ENCODE measurements at places on chromosomes 4 and X.

GRCh38 chrX:98646351-98646750 is 1762.6 kb downstream of the RPA4 start:
- DNase-seq, result no peak

- DNase-seq, result no peak
Measured at GRCh38 chr4:174397366-174398155, 113.8 kb downstream of the CEP44 start.

DNA sequence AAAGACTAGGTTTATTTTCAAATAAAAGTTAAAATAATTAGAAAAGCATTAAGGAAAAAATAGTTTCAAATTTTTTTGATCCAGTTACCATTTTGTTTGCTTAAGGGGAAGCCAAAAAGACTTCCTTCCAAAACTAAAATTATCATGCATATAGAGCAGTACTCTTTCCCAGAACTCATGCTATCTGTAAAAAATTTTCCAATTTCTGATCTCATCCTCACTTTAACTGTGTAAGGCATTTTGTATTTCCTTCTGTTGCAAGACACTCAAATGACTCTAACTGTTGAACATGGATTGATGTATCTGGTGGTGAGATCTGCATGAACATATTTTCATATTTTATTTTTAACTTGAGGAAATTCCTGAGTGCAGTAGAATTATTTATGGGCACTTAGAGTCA is 150.1 kb downstream of the ADAM29 start:
- no peak for DNase-seq

DNA sequence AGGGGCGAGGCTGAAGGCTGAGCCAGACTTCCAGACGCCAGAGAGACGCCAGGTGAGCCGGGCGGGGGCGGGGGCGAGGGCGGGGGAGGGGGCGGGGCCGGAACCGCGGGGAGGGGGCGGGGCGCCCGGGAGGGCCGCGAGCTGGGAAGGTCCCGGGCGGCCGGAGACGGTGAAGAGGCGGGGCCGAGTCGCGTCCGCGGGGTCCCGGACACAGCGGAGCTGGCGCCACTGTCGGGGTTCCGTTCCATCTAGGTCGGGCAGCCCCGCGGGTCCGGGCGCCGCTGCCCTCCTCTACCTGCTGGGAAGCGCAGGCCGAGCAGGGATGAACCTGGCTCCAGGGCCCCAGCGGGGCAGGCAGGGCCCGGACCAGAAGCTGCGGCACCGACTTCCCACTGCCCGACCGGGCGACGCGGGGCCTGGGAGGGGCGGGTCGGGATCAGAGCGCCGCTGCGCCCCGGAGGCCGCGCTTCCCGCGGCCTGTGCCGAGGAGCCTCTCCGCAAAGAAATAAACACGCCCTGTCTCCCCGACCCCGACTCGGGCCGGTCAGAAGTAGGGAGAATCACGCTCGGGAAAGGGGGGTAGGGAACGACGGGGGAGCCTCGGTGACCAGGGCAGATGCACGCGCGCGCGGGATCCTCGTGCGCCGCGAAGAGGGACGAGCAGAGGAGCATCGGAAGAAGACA is 10.6 kb downstream of the HMX1 start:
- DNase-seq, result peak; percentile 86

GRCh38 chr4:165328101-165328425 is 594 bp downstream of the MSMO1 start:
- DNase-seq, result no peak

DNA sequence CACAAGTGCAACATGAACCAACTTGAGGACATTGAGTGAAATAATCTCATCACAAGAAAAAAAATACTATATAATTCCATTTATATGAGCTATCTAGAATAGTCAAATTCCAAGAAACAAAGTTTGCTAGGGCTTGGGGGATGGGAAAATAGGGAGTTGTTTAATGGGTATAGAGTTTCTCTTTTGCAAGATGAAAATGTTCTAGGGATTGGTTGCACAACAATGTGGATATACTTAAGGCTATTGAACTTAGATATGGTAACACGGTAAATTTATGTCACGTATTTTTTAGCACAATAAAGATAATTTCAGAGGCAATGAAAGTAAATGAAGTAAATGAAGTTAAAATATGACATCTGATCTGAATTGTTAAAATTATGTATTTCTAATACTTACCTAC is 7.9 kb downstream of the MFSD8 start:
- no peak for DNase-seq

GRCh38 chr4:26905172-26905571 is 44.5 kb downstream of the STIM2 start:
- no peak for DNase-seq

GRCh38 chrX:150167482-150168324 is 195.4 kb upstream of the MAMLD1 start:
- no peak for DNase-seq

DNA sequence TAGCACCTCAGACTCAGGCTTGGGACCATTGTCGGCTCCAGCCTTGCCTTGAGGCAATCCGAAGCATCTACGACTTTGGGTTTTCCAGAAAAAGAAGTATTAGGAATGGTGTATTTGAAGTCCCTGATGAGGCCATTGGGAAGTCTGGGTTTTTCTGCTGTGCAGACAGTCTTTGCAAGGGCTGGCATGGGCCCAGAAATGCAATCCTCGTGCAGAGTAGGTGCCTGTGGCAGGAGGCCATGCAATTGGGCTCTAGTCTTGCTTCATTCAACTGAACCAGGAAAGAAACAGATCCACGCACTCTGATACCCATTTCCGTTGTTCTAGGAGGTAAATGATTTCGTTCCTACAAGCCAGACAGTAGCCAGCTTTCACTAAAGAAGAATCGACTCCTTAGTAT is 12.4 kb downstream of the ZFP92 start:
- no peak for DNase-seq

DNA sequence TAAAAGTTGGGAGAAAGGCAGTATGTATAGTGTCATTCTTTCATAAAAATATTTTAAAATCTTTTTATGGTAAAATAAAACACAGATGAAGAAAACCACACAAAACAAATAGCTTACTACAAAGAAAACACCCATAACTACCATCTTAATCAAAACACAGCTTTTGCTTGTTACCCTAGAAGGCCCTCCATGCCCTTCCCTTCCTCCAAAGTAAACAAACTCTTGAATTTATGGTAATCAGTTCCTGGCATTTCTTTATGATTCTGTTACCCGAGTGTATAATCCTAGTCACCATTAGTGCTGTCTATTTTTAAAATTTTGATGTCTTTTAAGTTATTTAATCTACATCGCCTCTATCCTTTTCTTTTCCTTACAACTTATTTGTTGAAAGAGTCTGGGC is 170.9 kb downstream of the APBB2 start:
- no peak for DNase-seq

DNA sequence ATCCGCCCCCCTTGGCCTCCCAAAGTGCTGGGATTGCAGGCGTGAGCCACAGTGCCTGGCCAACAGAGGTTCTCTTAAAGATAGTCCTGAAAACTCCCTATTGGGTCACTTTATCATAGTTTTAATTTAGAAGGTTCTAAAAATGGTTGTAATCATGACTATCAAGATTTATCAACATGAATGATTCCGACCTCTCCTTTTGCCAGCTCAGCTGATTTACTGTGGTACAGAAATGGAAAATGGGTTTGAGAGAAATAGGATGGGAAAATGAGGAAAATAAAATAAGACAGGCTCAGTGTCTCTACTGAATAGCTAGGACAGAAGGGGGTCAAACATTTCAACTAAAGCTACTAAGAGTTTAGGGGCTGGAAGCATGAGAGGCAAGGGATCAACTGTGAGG is 28.2 kb upstream of the UGDH start:
- no peak for DNase-seq

- peak; percentile 67 for DNase-seq
Measured at GRCh38 chrX:72304877-72305276, 837 bp downstream of the CITED1 start.

- peak; percentile 70 for DNase-seq
Measured at GRCh38 chr4:7395645-7396044, 39.1 kb downstream of the PSAPL1 start.

DNA sequence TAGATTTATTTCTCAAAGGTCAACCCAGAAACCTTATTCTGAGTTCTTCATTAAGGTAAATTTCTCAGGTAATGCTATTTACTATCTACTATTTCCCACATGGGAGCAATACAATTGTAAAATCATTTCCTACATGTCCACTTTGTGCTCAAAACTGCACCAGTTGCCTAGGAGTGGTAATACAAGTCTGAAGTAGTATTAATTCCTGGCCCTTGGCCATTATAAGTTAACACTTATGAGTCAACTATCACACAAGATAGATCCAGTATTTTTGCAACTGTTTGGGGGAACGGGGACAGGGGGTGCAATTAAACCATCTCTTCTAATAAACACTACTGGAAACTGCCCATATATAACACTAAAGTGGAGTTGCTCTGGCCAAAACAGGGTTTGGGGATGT is 48.9 kb downstream of the ACSL4 start:
- no peak for DNase-seq

- no peak for DNase-seq
Measured at GRCh38 chrX:150844016-150844415, 54.5 kb downstream of the CD99L2 start.

DNA sequence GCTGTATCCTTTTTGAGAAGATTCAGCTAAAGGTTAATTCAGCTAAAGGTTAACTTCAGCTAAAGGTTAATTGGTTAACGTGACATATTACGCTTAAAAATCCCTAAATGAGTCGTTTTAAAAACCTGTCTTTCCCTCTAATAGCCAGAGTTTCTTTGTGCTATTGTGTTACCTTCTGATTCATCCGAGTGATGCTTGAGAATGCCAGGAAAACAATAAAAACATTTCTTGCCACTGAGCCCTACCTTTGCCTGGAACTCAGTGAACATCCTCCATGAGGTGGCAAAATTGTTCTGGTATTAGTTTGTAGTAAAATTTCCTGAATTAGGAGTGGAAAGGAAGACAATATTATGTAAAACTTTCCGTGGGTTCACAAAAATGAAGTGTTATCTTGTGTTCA is 13.7 kb upstream of the TMPRSS11E start:
- DNase-seq, result no peak

- no peak for DNase-seq
Measured at GRCh38 chr4:109574931-109575804, 15.1 kb downstream of the MCUB start.

GRCh38 chr4:140085062-140085622 is 68.8 kb downstream of the MAML3 start:
- DNase-seq, result no peak

DNA sequence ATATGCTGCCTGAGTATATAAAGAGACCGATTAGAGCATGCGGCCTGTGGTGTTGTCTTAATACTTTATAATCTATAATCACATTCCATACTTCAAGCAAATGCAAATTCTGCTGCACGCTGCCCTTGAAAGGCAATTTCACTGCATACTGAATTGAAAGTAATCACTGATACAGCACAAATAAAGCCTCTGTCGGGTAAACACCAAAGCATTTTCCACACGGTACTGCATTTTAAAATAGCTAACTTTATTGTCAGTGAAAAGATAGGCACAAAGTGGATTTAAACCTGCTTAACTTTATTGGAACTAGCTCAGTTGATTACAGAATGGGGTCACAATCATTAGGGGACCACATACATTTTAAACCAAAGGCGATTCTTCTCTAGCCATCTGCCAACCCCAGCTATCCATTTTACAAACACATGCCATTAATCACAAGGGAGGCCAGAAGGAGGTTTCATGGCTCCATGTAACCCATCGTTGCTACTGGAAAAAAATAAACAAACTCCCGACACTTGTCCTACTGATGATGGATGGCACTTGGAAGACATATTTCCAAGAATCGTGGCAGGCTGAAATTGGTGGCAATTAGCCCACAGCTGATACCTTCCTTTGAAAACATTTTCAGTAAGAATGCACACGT is 65.9 kb downstream of the AMOT start:
- DNase-seq, result no peak

- no peak for DNase-seq
Measured at GRCh38 chr4:72564184-72564583, 4.8 kb downstream of the ADAMTS3 start.

- DNase-seq, result peak; percentile 93
Measured at GRCh38 chr4:80184053-80184824, 13.1 kb upstream of the PRDM8 start.

- DNase-seq, result no peak
Measured at GRCh38 chr4:604131-604530, 21.2 kb upstream of the PDE6B start.

DNA sequence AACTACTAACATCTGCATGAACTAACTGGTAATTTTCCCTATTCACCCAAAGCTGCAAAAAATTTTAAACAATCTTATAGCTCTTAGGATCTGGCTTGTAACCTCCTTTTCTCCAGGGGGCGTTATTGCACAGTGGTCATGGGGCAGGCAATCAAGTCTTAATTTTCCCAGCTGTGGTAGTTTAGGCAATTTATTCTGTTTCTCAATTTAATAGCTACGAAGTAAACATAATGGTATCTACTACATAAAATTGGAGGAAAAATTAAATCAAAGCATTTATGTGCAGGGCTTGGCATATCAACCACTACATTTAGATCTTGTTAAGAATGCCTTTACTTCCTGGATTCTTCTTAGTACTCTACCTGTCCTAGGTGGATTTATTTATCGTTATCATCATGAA is 137.4 kb upstream of the GUCY1A1 start:
- DNase-seq, result no peak

DNA sequence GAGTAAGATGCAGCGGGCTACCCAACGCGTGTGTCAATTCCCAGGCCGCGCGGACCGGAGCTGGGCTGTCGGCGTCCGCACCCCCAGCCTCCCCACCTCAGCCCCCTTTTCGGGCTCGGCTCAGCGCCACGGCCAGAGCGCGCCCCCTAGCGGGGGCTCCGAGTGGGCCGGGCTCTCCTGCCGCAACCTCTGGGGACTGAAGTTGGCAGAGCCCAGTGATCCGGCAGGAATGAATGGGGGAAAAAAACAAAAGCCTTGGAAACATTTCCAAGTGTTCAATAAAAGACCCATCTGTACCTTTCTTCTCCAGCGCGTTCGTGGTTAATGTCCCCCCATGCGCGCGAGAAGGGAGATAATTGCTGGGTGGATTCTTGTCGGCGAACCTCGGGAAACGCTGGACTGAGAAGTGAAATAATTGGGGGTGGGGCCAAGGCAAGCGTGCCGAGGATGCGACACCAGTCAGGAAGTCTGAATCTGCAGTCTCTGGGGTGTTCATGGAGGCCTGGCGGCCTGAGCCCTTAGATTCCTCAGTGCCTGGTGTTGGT is 5.2 kb upstream of the ARX start:
- DNase-seq, result peak; percentile 73

DNA sequence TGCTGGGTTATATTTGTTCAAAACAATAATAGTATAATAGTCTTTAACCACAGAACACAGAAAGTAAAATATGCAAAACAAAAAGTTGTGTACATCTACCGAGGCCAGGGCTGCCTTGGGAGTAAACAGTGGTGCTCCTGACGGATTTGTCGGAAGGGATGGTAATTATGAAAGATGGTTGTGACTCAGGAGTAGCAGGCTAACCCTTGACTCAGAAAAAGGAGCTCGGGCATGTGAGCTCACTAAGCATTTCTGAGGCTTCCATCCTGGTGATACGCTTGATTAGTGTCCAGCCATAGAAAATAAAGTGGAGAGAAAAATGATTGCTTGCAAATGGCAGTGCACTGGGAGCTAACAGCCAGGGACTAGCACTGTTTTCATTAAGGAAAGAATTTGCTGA is 53.2 kb upstream of the SPANXB1 start:
- no peak for DNase-seq

- DNase-seq, result no peak
Measured at GRCh38 chrX:56572975-56573374, 9.5 kb downstream of the UBQLN2 start.

Measured in retina (tissue), 1 donor.